NCI-H2171 treated with DMSO at 0.1 percent for 48 hours (cell line): ENCODE measurements at places on chromosomes 16 and 17.

DNA sequence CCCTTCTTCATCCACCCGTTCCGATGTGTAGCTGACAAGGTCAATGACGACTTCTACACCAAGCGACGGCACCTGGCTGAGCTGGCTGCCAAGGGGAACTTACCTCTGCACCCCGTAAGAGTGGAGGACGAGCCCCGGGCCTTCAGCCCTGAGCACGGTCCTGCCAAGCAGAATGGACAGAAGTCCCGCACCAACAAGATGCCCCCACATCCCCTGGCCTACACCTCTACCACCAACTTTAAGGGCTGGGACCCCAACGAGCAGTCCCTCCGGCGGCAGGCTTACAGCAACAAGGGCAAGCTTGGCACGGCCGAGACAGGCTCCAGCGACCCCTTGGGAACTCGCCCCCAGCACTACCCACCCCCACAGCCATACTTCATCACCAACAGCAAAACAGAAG, 333.6 kb downstream of the SHISA9 start:
- DNase-seq, result no peak

DNA sequence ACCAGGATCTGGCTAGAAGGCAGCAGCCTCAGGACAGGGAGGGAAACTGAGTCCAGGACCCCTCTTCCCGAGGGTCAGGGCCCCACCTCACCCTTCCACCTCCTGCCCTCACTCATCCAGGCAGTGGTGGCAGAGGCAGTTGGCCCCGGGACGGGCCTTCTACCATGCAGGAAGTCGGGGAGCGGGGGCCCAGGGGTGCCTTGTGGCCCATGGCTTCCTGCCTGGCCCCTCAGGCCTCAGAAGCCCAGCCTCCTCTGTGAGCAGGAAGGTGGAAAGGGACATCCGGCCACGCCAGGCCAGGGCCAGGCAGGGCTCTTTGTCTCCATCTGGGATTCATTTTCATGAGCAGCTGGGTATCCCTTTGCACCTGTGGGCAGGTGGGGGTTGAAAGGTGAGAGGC, 58.5 kb downstream of the BAHCC1 start:
- DNase-seq, result no peak

DNA sequence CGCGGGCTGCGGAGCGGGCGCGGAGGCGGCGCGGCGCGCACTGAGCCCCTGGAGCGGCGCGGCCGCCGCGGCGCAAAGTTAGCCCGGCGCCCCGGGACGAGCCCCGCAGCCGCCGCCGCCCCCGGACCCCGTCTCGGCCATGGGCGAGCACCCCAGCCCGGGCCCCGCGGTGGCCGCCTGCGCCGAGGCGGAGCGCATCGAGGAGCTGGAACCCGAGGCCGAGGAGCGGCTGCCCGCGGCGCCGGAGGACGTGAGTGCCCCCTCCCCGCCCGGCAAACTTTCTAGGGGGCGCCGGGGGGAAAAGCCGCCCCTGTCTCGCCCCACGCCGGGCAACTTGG, 388 bp downstream of the RHBDL3 start:
- no peak for DNase-seq

DNA sequence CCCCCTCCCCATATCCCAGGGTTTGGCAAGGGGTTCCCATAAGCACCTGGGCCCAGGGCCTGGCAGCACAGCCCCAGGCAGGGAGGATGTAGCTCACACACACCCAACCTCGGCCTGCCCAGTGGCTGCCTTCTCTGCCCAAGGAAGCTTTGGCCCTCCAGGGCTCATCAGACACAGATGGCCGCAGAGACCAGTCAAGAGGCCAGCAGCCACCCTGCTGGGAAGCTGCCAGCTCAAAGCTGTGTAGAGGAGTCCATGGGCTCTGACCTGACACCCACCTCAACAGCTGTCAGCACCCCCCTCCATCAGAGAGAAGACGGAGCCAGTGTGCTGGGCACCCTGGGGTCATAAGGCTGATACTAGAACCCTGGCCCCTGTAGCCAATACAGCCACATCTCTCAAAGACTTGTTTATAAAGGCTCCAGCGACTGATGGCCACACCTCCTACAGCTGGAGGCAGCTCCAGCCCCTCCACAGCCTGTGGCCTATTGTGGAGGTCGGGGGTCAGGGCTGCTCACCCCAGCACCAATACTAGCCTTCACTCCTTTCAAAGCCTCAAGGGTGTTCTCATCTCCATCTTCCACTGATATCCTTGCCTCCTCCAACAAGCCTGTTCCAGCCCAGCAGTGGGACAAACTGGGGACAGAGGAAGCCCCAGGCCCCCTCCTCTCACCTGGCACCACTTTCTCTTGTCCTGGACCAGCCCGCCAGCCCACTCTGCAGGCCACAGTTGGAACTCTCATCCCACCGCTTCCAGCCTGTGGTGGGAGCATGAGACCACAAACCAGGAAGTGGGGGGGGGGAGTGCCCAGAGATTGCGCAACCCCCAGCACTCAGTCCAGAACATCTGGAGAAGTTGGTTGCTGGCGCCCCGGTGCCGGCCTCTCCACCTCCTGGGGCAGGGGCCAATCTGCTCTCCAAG, 2.2 kb upstream of the MPG start:
- DNase-seq, result no peak

DNA sequence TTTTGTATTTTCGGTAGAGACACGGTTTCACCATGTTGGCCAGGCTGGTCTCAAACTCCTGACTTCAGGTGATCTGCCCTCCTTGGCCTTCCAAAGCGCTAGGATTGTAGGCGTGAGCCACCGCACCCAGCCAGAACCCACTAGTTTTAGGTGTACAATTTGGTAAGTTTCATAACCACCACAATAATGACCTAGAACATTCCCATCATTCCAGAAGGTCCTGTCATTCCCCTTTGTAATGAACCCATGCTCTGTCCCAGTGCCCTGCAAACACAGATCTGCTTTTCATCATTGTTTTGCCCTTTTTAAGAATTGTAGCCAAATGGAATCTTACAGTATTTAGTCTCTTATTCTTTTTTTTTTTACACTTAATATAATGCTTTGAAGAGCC, 35.6 kb upstream of the IRF8 start:
- DNase-seq, result no peak
